ENCODE measurements at places on chromosomes 6 and 20.

DNA sequence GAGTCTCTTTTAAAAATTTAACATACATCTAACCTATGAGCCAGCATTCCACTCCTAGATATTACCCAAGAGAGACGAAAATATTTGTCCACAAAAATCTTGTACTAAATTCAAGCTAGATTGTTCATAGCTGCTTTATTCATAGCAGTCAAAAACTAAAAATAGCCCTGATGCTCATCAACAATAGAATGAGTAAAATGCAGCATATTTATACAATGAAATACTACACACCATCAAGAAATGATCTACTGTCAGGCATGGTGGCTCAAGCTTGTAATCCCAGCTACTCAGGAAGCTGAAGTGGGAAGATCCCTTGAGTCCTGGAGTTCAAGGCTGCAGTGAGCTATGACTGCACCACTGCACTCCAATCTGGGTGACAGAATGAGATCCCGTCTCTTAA is 22.0 kb upstream of the SRC start:
- DNase-seq = no peak

DNA sequence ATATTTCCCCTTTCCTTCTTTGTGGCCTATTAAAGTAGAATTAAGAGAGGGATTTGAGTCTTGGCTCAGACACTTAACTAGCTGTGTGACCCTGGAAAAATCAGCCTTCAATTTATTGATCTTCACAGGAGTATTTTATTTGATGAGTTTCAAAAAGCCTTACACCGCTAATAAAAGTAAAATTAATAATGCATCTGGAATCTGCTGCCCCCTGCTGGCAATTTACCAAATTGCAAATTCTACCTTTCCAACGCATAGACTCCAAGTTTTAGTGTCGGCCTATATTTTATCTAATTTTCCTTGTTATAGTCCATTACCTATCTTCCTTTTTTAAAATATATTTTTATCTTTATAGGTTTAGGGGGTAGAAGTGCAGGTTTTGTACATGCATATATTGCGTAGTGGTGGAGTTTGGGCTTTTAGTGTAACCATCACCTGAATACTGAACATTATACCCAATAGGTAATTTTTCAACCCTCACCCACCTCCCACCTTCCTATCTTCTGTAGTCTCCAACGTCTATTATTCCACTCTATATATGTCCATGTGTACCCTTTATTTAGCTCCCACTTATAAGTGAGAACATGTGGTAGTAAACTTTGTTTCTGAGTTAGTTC is 46.3 kb downstream of the GOPC start:
- peak; percentile 64 for DNase-seq

GRCh38 chr6:2258112-2258511 is 12.7 kb upstream of the GMDS start:
- no peak for DNase-seq

GRCh38 chr6:41638002-41638934 is at the start of gene MDFI:
TSS of gene MDFI (plus strand) at chr6:41638468. CDS start at chr6:41638750, 282 bp downstream.
- no peak for DNase-seq

DNA sequence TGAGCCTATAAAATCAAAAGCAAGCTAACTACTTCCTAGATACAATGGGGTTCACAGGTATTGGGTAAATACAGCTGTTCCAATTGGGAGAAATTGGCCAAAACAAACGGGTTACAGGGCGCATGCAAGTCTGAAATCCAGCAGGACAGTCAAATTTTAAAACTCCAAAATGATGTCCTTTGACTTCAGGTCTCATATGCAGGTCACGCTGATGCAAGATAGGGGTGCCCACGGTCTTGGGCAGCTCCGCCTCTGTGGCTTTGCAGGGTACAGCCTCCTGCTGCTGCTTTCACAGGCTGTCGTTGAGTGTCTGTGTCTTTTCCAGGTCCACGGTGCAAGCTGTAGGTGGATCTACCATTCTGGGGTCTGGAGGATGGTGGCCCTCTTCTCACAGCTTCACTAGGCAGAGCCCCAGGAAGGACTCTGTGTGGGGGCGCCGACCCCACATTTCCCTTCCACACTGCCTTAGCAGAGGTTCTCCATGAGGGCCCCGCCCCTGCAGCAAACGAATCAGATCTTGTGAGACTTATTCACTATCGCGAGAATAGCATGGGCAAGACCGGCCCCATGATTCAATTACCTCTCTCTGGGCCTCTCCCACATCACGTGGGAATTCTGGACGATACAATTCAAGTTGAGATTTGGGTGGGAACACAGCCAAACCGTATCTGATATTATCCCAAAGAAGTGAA is 11.9 kb upstream of the SMIM29 start:
- no peak for DNase-seq

GRCh38 chr6:34489207-34489805 is 23.4 kb downstream of the PACSIN1 start:
- DNase-seq = no peak

GRCh38 chr6:131946404-131946991 is 4.7 kb downstream of the CCN2 start:
- no peak for DNase-seq

- peak; percentile 14 for DNase-seq
Observed at GRCh38 chr6:136927292-136927691, 5.2 kb downstream of the SLC35D3 start.

GRCh38 chr6:133740218-133740617 is 148.7 kb upstream of the TCF21 start:
- DNase-seq = no peak

DNA sequence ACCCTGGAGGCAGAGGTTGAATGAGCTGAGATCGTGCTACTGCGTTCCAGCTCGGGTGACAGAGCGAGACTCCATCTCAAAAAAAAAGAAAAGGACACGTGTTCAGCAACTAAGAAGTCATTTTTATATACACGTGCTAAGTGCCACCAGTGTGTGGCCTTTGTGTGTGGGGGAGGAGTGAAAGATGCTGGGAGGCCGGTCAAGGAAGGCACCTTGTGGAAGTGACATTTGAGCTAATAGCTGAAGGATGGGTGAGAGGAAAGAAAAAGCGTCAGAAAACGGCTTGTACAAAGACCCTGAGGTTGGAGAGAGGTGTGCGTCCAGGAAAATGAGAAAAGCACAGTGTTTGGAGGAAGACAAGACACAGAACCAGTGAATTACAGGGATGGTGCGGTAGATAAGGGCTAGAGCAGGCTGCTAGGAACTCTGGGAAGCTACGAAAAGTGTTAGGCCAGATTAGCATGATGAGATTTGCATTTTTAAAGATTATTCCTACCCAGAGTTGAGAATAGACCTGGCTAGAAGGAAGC is 11.6 kb downstream of the RREB1 start:
- DNase-seq = no peak

DNA sequence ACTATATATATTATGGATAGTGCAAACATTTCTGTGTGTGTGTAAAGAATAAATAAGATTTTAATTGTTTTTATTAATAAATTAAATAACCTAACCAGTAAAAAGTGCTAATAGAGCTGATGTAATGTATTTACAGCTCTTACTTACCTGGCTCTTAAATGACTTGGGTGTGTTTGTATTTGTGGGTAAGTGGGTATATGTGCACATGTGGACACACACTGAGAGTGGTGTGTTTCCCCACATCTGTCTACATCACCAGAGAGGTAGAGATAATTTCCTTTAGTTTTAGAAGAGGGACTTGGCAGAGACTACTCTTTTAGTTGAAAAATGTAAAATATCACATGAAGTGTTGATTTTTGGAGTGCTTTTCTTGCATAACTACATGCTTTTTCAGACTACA is 76.0 kb downstream of the UST start:
- no peak for DNase-seq

DNA sequence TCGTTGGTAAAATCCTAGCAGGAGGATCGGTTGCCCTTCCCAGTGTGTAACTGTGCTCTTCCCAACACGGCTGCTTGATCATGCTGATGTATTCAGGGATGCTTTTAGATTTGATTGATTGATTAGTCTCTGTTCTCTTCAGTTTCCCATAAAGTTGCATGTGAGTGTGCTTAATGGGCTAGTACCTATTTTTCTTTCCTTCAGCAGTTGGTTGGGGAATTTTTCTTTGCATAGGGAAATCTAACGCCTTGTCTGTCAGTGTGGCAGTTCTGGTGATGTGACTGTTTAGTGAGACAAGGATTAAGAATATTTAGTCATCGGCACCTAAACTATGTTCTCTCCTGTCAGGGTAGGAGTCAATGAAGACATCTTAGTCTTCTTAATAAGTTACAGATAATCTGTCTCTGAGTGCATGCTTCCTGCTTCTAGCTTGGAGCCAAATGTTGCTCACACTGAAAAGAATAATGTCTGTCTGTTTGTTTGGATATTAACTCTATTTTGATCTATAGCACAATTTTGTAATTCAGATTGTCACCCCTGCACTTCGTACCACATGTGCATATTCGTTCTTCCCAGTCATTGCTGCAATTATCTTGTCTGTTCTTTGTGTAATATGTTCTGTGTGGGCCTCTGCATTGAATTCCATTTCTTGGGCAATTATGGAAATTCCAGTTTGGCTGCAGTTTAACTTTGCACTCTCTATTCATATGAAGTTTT is 169.9 kb downstream of the EDN1 start:
- DNase-seq = no peak

- no peak for DNase-seq
Observed at GRCh38 chr20:32920530-32921298, 62.0 kb downstream of the EFCAB8 start.

DNA sequence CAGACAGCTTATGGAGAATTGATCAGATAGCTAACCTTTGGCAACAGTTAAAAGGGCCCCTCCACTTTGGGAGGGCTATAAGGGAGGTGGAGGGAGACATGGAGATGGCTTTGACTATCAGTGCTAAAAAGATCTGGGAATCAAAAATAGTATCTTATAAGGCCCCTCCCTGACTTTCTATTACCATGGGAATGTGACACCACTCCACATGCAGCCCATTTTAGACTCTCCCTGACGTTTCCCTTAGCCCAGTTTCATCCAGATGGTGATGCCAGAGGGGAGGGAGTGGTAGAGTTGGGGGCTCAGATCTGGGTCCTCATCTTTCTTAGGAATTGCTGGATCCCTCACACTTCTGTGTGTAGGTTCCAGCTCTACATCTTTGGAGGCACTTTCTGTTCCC is 200.0 kb upstream of the DTNBP1 start:
- DNase-seq = no peak

GRCh38 chr6:154945271-154945890 is 49.7 kb upstream of the TIAM2 start:
- no peak for DNase-seq

- DNase-seq = no peak
Observed at GRCh38 chr6:140002396-140003022, 628.1 kb upstream of the CITED2 start.

DNA sequence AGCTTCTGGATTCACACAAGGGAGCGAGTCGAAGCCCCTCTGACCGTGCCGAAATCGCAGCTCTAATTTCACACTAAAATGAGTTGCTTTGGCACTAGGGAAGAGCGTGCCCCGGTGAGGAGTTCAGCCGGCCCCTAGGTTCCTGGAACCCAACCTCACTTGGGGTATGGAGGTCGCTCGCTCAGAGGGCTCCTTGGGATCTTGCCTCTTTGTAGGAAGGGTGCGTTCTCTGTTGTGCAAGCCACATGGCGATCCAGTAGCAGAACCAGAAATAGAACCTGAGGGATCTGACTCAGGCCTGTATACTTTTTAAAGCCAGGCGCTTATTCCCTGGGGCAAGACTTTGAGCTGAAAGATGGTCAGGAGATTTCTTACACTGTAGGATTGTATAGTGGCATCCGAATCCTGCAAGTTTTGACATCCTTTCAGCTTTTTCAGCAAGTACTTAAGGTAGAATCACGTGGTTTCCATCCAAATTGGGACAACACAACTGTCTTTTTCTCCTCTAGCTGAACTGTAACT is 861 bp upstream of the RALGAPA2 start:
- peak; percentile 12 for DNase-seq
